Right hindlimb (tissue), 1 donor: ENCODE measurements at places on chromosomes 16 and 17.
A peak's percentile ranks its signal among the peaks of the same experiment; 100 is the strongest.

DNA sequence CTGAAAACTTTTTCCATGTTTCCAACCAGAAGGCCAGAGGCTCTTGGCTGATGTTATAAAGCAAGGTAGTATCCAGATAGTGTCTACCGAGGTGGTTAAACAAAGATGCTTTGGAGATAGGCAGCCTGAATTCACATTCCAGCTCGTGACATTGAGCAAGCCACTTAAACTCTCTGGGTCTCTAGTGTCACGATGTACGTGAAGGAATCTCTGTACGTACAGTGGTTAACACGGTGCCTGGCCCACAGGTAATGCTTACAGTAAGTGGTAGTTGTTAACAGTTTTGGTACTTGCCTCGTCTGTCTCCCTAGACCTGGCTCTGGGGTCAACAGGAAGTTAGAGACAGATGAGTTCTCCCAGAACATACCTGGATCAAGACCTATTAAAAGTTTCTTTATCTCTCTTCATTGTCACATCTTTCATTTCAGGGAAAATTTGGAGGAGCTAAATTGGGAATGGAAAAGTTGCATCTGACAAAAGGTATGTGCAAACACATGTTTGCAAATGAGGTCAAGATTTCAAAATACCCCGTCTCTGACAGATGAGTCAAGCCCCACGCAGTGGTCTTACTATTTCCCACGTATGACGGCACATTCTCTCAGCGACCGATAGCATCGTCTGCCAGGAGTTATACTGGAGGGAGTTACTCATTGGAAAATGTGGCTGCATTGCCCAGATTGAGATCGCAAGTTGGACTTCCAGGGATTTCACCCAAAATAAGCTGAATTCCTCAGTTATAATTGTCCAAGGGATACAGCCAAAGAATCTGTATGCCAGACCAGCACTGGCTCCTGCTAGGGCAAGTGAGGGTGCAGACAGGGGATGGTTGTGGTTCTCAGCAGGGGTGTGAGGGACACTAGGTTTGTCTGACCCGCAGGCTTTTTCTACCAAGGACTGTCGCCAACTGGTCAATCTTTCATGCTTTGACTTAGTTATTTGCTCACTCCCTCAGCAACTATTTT, 18.9 kb upstream of the MYH10 start:
- DNase-seq, result peak; percentile 77

- no peak for DNase-seq
These were observed 16.7 kb downstream of the SBK1 start for GRCh38 chr16:28308794-28309584.

DNA sequence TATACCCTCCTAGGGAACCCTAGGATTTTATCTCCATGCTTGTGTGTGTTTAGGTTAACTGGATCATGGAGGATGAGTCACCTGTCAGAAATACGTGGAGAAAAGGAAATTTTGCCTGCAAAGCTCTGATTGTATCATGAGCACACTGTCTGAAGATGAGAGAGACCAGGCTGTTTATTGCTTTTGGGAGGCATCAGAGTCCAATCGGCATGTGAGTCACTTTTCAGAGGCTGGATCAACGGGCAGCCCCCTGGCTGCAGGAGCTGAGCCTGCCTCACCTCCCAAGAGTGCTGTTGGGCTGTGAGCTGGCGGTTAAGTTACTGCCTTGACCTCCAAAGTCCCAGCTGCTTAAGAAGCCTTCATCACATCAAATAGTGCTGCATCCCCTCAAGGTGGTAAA, 41.5 kb upstream of the MED9 start:
- no peak for DNase-seq

GRCh38 chr16:2895813-2896212, 12.8 kb downstream of the FLYWCH2 start:
- DNase-seq, result no peak

DNA sequence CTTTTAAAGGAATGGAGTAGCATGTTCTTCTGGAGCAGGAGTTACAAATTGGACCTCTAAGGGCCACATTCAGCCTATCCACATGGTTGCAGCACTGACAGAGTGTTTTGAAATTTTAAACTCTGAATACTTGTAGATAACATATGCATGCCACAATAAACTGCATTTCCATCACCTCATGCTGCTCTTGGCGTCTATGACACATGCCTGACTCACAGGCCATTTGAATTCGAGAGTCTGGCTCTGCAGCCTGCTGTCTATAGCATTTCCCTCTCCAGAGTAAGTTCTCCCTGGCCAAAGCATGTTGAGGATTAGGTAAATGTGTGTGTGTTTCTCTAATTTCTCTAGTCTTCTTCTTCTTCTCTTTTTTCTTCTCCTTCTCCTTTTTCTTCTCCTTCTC, 28.7 kb upstream of the MYOCD start:
- no peak for DNase-seq

DNA sequence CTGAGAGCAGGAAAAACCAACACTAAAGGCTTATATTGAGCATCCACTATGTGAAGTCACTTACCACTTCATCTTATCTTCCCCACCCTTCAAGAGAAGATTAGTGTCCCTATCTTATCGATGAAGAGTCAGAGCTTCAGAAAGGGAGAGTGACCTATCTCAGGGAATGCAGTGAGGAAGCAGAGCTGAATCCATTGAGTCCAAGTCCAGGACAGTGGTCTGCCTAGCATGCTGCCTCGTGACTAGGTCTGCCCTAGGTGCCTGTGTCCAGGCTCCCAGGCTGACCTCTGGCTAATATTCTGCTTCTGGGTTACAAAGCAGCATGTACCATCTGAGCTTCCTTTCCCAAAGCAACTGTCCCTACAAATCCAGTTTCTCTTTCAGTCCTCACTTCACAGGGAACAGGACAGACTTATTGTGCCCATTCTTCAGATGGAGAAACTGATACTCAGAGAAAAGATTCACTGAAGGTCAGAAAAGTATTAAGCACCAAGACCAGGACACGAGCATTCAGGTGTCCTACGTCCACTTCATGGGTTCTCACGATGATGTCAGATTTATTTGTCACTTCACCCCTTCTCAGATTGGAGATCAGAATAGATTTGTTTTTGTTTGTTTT, 13.3 kb upstream of the FZD2 start:
- no peak for DNase-seq

- no peak for DNase-seq
These were observed 45.2 kb downstream of the AXIN2 start for GRCh38 chr17:65515959-65516948.

GRCh38 chr16:73287859-73288405, 240.0 kb upstream of the ZFHX3 start:
- DNase-seq, result no peak

DNA sequence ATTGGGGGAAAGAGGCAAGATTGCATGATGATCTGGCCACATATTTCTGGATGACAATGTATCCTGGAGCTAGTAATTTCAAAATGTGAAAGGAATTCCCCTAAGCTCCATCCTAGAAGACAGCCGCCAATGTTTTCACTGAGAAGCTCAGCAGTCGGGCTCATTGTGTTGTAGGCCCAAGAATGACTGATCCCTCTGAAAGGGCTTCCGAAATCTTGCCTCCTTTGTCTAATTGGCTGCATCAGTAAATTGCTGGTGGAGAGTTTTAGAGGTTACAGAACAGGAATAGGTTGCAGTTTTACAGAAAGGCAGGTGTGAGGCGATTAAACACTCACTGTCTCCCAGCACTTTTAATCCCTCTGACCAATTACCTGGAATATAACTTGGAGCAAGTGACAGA, 464.1 kb upstream of the SALL1 start:
- no peak for DNase-seq

GRCh38 chr17:58375811-58376210, 23.8 kb upstream of the SUPT4H1 start:
- no peak for DNase-seq

- no peak for DNase-seq
These were observed 51.2 kb downstream of the RAI1 start for GRCh38 chr17:17732444-17732843.

- no peak for DNase-seq
These were observed 56.6 kb upstream of the NLK start for GRCh38 chr17:27985736-27986399.

DNA sequence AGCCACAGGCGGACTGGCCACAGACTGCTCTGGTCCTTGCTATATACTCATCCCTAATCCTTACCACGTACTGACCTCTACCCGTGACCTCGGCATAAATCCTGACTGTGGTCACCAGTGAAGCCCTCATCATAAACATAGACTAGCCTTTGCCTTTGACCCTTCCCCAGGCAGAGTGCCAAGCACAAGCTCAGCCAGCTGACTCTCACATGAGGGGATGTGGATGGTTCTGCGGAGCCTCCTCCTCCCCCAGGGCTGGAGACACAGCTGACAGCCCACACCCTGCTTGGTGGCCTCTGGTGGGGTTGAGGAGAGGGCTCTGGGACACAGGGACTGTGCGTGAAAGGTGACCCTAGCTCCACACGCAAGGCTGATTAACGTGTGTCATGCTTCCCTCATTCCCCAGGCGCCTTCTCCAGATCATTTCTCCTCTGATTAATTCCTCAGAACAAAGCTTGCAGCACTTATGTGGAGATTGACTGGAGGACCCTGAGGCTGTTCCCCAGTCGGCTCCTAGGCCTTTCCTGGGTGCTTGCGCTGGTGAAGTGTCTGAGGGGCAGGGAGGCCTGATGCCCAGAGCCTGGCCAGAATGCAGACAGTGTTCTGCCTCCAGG, 241.5 kb upstream of the NLRP1 start:
- DNase-seq, result peak; percentile 45

DNA sequence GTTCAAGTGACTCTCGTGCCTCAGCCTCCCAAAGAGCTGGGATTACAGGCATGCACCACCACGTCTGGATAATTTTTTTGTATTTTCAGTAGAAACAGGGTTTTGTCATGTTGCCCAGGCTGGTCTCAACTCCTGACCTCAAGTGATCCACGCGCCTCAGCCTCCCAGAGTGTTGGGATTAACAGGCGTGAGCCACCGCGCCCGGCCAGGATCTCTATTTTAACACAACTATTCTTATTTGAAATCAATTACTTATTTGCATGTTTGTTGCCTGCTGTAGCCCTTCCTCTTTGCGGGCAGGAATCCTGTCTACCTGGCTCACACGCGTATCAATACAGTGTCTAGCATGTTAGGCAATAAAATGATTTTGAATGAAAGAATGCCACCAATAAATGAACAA, 818 bp upstream of the CNEP1R1 start:
- no peak for DNase-seq

- DNase-seq, result no peak
These were observed 93.3 kb downstream of the CMIP start for GRCh38 chr16:81537721-81538561.

GRCh38 chr16:1825864-1826690, 548 bp downstream of the HAGH start:
- no peak for DNase-seq

GRCh38 chr16:57266531-57267260, 17.8 kb downstream of the PLLP start:
- DNase-seq, result no peak

DNA sequence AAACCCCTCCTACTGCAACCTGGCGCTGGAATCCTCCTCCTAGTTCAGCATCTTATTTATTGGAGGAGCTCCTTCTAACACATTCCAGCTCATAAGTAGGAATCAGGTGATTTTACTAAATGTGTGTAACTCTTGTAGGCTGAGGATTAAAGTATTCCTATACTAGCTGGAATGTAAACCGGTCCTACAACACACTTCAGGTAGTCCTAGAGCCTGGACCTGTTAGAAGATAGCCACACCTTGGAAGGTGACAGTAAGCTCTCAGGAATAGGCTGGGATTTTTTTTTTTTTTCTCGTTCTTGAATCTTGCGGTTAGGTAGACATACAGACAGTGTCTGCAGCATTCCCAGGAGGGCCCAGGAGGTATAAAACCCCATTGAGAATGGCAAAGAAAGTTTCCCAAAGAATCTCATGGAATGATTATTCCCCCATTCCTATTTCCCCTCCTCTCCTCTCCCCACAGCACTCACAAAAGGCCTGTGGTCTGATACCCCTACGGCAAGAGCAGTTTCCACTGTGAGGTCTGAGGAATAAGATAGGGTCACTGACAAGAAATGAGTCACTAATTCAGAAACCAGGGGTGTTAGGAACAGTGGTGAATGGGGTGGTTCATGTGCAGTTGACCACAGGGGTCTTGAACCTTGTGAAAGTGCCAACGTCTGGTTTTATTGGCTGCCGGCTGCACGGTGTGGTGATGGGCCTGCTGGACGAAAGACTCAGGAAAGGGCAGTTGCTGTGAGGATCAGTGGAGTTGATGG, 267.1 kb downstream of the UTP18 start:
- DNase-seq, result no peak

- peak; percentile 28 for DNase-seq
These were observed 1.1 kb downstream of the C1QTNF1 start for GRCh38 chr17:79024901-79025737.

GRCh38 chr17:13702266-13702665, 100.5 kb upstream of the HS3ST3A1 start:
- no peak for DNase-seq

- no peak for DNase-seq
These were observed 93.4 kb downstream of the C16orf95 start for GRCh38 chr16:87223656-87224248.

- no peak for DNase-seq
These were observed 87.0 kb downstream of the ABCC1 start for GRCh38 chr16:16036359-16036792.

GRCh38 chr17:10857976-10858375, 20.1 kb upstream of the PIRT start:
- DNase-seq, result no peak

- DNase-seq, result peak; percentile 32
These were observed 38.2 kb upstream of the PIRT start for GRCh38 chr17:10875984-10876555.

- DNase-seq, result peak; percentile 21
These were observed 86.6 kb downstream of the TBC1D16 start for GRCh38 chr17:79948945-79949655.

GRCh38 chr17:76738468-76738850, 540 bp downstream of the MFSD11 start:
- no peak for DNase-seq

GRCh38 chr16:76913046-76913445, 277.9 kb upstream of the MON1B start:
- no peak for DNase-seq

- no peak for DNase-seq
These were observed 1.8 kb upstream of the EXOSC6 start for GRCh38 chr16:70253291-70254106.

DNA sequence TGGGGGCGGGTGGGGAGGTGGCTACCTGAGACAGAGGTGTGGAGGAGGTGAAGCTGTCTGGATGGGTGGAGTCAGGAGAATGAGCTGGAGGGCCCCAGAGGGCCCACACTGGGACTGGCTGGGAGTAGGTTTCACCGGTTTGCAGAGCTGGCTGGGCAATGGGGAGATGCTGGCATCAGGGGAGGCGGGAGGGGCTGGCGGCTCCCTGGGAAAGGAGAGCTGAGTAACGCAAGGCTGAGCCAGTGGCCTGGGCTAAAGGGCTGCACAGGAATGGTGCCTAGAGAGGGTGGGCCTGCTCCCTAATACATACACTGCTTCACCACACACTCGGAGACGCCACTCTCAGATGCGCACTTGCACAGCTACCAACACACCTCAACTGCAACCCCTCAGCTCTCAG, 12.4 kb downstream of the P3H4 start:
- no peak for DNase-seq

- DNase-seq, result no peak
These were observed 93.9 kb downstream of the CEP112 start for GRCh38 chr17:66098040-66098439.

- peak; percentile 2 for DNase-seq
These were observed 92.9 kb downstream of the C16orf78 start for GRCh38 chr16:49466529-49466831.

- no peak for DNase-seq
These were observed 419 bp downstream of the RAB37 start for GRCh38 chr17:74737299-74738050.
